Activated CD8-positive, alpha-beta memory T cell treated with anti-CD3 and anti-CD28 coated beads, Interleukin-2, amount 50 U/mL, for 4 hours (primary cell): ENCODE measurements at places on chromosomes 16 and 17.

DNA sequence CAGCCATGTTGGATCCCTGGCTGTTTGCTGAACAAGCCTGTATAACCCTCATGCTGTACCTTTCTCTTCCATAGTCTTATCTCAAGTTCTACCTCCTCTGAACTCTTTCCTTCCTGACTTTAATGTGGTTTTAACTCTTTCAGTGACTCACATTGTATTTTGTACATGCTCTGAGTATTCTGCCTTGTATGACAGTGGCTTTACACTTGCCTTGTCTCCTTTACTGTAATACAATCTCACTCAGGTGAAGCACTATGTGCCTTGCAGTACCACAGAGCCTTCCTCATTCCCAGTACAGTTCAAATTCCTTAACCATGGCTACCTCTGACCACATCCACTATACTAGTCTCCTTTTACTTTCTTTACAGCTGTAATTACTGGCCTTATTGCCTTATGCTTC lies 14.1 kb downstream of the PSMD11 start:
- DNase-seq = no peak

DNA sequence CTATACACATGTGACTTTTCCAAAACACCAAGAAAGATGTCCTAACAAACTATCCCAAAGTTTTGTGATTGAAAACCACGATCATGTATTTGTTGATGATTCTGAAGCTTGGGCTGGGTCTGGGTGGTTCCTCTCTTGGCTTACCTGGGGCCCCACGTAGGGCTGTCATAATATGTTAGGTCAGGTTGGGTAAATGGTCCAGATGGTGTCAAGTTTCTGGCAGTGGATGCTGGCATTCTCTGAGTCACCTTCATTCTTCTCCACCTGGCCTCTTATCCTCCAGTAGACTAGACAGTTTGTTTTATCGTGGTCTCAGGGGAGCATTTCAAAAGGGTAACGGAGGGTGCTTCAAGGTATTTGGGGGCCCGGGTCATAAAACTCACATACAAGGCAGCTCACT lies 39.4 kb downstream of the SYCE1L start:
- DNase-seq = no peak

GRCh38 chr17:79039171-79039570 lies 15.2 kb downstream of the C1QTNF1 start:
- DNase-seq = no peak

- DNase-seq = no peak
These were observed 22.4 kb upstream of the DYNLRB2 start for GRCh38 chr16:80518436-80518835.

- no peak for DNase-seq
These were observed 383.8 kb downstream of the ZFHX3 start for GRCh38 chr16:72664056-72664508.

DNA sequence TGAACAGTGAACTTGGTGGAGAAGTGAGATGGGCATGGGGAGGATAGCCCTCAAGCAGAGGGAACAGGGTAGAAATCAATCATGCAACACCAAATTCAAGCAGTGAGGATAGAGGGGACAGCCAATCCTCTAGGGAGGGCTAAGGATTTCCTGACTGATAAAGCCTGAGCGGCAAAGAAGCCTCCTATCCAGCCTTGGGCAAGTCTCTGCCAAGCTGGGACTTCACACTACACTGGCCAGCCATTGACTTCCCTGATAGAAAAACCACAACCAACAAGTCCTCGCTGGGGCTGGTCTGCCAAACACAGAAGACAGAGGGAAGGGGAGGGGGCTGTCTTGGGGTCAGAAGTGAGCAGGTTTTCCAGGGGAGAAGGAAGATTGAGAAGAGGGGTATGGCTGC lies 2.5 kb upstream of the FBXL19 start:
- DNase-seq = no peak

- no peak for DNase-seq
These were observed 173.7 kb downstream of the RBFOX1 start for GRCh38 chr16:7506363-7506762.

DNA sequence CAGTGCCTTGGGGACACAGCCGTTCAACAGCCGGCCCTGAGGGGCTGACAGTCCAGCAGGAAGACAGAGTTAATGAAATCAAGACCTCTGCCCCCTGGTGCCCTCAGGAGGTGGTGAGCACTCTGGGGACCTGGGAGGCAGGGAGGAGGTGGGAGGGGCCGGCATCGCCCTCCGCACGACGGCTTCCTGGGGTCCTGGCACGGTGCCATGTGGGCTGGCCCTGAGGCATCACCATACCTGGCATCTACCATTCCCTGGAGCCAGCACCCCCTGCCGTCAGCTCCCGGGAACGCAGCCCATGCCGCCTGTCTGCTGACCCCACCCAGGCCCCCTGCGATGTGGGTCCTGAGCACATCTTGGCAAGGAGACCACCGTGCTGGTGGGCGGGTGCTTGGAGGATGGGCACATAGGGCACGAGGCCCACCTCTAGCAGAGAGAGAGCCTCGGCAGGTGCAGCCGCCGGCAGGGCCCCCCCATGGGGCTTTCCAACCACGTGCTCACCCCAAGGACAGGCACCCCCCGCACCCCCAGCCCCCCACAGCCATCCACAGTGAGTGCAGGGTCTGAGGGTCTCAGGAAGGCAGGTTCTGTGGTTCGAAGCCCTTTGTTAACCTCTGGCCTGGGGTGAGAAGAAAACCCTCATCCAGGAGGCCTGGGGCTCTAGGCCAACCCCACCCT lies 52.5 kb downstream of the ZFPM1 start:
- DNase-seq = peak; percentile 70

DNA sequence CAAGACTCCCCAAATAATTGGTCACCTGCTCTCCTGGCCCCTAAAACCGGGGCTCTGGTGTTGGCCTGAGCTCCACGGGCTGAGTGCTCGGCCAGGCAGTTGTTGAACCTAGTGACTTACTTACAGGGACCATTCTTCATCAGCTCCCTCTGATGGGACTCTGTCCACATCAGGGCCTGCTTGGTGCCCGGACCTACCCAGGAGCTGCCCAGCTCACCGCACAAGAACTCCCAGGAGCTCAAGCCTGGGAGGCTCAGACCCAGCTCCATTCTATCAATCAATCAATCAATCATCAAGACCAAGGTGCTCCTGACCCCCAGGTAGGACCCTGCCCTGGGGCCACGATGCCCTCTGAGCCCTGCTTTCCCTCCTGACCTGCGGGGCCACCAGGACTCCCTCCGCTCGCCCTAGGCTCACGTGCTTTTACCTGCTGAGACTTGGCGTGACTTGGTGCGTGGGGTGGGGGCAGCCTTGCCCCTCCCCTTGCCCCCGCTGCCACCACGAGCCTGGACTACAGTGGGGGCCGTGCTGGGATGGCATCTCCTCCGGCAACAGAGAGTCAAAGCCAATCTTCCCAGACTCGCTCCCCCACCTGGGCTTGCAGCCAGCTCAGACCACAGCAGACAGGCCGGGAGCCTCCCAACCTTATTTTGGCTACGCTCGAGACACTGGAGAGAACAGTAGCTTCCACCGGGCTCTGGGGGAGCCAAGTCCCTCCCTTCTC lies 15.7 kb downstream of the IL34 start:
- DNase-seq = no peak
